ENCODE measurements at places on chromosomes 7 and 10.

DNA sequence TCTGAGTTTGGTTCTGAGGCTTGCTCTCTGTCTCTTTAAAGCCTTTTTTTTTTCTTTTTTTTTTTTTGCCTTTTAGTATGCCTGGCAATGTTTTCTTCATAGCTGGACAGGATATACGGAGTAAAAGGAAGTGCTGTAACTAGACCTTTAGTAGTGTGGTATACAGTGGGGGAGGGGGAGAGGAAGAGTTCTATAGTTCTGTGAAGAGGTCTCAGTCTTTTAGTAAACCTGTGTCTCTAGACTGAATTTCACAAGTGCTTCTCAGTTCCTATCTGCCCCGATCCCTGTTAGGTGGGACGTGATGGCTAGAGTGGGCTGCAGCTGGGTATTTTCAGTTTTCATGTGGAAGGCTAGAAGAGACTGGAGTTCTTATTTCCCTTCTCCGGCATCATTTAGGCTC, 3.1 kb upstream of the ABCC2 start:
- peak; percentile 69 for DNase-seq

DNA sequence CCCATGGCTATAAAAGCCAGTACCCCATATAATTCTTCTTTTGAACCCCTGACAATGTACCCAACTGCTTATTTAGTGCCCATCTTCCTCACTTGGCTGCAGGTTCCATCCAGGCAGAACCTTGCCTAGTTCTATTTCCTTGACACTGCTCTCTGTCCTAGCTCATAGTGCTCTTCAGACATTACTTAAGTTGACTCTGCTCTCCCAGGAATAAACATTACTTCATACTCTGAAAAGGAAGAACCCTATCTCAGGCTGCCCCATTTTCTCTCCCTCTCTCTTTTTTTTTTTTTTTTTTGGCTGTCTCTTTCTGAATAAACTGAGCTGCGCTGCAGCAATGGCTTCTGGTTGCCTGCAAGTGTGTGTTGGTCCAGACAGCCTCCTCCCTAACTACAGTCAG, 21.0 kb downstream of the ACTA2 start:
- no peak for DNase-seq

- no peak for DNase-seq
These were observed 25.2 kb downstream of the IQCE start for GRCh38 chr7:2583798-2584580.

GRCh38 chr10:32149252-32149955, 93.2 kb upstream of the KIF5B start:
- DNase-seq, result peak; percentile 31

DNA sequence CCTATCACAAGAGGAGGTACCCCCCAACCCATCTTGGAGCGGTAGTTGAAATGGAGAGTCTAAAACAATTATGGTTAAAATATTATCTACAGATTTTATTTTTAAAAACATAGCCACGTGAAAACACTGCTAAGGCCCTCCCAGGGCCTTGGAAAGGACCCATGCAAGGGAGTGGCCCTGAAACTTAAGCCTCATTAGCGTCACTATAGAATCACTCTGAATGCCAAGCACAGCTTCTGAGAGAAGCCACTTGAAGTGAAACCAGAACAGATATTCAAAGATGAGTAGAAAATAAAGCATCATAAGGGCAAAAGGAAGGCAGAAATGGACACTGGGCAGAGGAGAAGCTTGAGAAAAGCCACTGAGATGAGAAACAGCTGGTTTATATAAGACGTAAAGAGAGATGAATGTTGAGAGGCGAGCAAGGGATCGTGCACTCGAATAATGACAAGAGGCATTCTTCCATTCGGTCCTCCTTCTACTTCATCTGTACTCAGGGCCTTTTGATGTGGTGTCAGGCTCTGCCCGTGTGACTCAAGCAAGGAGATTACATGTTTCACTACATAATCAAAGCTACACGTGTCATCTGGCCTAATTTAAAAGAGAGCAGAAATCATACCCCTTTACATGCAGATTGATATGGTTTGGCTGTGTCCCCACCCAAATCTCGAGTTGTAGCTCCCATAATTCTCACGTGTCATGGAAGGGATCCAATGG, 33.4 kb upstream of the SLC39A12 start:
- DNase-seq, result no peak

GRCh38 chr10:72392571-72392970, 37.9 kb upstream of the DNAJB12 start:
- no peak for DNase-seq

DNA sequence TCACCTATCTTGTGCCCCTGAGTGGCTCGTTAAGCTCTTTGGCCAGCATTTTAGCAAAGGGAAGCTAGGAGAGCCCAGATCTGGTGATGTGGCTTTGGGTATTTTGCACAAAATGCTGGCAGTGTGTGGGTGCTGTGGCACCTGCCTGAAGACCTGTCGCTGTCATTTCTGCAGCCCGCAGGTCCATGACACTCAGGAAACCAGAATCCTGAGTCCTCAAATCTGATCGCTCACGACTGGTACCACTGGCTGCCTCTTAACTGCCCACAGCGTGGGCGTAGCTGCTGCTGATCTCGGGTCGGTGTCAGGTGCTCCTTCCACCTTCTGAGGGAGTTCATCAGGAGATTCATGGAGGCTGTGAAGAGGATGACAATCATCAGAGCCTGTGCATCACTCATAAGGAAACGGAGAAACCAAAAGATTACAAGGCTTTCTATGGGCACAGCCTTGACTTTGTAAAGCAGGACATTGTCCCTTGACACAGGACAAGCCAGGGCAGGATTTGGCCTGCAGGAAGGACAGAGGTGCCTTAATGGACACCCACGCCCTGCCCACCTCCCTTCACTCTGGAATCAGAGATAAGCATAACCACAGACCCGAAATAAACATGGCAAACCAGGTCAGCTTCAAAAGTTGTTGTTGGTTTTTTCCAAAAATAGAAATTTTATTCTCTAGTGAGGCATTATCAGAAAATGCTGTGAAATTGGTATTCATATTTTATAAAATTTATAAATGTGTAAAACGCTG, 71.0 kb upstream of the STK17A start:
- DNase-seq, result no peak

GRCh38 chr7:74063223-74063641, 20.4 kb upstream of the LIMK1 start:
- no peak for DNase-seq

DNA sequence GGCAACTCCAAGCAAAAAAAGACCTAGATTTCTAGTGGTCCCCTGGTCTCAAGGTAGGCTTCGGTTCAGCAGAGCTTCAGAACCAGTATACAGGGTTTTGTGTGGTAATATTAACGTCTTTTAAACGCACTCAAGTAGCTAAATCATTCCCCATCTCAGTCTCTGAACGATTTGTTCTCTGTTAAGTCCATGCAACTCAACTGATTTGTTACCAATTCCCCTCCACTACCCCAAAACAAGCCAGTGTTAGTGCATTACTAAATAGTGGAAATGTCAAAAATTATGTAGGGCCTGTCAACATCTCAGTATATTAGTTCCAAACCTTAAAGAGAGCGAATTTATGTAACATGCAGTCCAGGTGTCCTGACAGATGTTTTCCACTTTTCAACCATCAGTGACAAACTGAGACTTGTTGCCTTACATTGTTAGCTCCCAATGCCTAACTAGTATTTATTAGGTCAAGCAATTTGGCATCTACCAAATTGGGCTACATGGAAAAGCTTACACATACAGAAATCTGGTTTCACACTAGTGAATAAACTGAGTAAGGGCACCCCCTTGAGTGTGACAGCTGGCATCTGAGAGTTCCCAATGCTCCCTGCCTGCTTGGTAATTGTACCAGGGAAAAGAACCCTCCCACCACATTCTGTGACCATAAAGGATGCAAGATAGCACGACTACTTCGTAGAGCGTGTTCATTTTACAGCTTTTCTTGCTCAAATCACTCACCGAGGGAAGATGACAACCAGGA, 12.2 kb downstream of the HNRNPA2B1 start:
- DNase-seq, result peak; percentile 35

DNA sequence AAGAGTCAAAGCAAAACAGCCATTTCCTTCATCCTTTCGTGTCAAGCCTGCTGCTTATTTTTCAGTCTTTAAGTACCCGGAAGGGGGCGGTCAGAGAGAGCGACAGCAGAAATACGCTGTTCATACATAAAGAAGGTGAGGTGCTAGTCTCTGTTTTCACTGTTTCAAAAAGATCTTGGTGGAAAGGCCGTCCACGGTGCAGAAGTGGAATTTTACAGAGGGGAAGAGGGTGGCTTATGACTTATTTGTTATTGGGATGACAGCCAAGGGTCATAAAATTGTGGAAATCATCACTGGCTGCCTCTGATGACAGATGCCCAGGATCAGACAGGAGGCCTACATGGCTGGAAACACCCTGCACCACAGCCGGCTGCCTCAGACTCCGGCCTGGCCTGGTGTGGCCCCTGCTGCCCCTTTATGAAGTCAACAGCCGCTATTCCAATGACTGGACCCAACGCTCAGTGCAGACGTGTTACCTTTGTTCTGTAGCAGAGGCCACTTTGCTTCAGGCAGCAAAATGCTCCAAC, 57.0 kb downstream of the HIPK2 start:
- DNase-seq, result peak; percentile 18

DNA sequence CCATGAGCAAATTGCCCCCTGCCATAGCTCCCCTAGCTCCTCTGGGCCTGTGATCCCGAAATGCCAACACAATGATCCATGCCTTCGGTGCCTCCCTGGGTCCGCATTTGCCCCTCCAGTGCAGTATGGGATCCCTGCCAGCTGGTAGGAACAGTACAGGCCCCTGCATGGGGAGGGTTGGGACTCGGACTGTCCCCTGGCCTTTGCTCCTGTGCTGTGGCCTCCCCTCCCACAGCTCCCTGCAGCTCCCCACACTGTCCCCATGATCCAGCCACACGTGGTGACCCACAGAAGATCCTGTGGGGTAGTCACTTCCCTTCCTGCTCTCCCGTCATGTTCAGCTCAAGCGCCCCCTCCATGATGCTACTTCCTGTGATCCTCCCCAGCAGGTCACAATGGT, 140.3 kb downstream of the MAPK8 start:
- no peak for DNase-seq

GRCh38 chr7:100185726-100186125, 8.0 kb downstream of the STAG3 start:
- DNase-seq, result no peak

DNA sequence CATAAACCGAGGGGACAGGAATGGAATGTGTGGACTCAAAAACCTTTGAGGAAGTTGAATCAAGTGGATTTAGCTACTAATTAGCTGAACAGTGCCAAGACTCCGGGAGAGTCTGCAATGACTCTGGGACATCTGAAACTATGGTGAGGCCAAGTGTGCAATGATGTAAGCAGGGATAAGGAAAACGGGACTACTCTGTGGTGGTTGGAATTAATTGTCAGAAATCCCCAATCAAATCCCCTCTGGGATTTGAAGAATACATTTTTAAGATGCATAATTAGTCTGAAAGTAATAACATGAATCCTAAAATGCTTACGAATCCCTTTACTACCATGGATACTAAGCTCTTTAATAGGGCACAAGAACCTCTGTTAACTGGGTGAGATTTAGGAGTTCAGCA, 602.8 kb downstream of the NRG3 start:
- no peak for DNase-seq

DNA sequence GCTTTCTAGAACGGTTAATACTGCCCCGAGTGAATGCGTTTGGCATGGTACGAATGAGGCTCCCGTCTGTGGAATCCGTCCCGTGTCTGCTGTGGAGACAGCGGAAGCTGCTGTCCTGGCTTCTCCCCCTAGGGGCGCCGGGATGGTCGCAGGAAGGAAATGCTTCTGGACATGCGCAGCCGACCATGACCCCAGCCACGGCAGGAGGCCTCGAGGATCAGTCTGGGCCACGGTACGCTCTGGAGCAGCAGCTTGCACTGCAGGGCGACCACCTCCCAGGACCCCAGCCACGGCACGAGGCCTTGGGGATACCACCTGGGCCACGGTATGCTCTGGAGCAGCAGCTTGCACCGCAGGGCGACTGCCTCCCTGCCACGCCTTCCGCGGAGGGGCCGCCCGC, 107.9 kb downstream of the CYTH3 start:
- DNase-seq, result no peak

- DNase-seq, result no peak
These were observed 9.6 kb downstream of the CAPZA2 start for GRCh38 chr7:116872026-116872425.

DNA sequence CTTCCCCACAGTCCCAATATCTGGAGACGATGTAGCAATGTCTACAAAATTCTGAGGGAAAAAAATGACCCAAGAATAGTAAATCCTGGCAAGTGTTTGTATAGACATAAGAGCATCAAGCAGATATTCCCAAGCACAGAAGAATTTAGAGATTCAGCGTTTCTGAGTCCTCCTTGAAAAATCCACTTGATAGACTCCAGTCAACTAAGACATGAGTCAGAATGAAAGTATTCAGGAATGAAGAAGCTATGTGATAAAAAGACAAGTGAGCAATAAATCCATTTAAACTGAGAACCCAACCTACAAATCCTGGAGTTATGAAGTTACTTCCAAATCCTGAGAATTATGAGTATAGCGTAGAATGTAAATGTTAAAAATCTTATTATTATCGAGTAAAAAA, 86.1 kb upstream of the NPY start:
- DNase-seq, result no peak

- no peak for DNase-seq
These were observed 20.2 kb upstream of the SEM1 start for GRCh38 chr7:96729820-96730219.

DNA sequence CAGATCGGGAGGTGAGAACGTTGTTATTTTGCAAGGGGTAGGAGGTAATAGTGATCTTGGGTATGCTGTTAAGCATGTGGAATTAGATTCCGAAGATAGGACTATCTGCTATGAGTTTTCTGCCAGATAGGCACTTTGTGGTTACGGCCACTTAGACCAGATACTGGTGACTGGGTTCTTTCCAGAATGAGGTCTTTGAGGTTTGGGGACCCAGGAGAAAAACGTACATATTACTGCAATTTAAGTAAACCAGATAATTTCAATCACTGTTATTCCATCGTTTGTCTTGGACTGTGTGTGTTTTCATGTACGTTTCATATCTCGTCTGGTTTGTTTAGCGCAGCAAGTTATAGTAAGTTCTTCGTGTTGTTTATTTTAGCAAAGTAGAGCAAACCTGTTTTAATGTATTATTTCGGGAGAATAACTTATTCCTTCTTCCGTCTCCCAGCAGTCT, 312 bp downstream of the ARL4A start:
- no peak for DNase-seq

- no peak for DNase-seq
These were observed 13.1 kb downstream of the GNAT3 start for GRCh38 chr7:80498481-80499349.

GRCh38 chr7:13057462-13058200, 370.2 kb downstream of the ARL4A start:
- DNase-seq, result no peak

- no peak for DNase-seq
These were observed 116.2 kb upstream of the GPR26 start for GRCh38 chr10:123549761-123550454.

DNA sequence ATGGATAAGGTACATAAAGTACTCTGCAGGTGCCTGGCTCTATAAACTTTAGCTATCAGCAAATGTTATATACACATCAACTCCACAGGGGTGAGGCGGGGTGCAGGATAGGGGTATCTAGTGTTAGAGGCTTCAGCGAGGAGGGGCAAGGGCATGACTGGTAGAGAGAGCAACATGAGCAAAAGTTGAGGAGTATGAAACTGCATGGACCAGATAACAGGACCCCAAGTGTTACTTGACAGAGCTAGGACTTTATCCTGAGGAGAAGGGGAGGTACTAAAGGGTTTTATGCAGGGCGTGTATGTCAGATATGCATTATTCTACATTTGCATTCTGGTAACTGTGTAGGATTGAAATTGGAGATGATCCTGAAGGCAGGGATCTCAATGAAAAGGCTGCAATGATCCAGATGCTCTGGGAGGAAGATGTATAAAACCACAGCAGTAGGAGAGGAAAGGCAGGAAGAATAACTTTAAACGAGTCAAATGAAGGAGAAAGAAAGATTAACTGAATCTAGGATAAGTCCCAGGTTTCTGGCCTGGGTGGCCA, 109.8 kb upstream of the FAM133B start:
- DNase-seq, result peak; percentile 60

Measured in hematopoietic multipotent progenitor cell treated with erythropoietin and hydrocortisone succinate and interleukin-3 and kit ligand, for 6 days (in vitro differentiated cells).